ENCODE measurements at places on chromosomes 4 and X.

DNA sequence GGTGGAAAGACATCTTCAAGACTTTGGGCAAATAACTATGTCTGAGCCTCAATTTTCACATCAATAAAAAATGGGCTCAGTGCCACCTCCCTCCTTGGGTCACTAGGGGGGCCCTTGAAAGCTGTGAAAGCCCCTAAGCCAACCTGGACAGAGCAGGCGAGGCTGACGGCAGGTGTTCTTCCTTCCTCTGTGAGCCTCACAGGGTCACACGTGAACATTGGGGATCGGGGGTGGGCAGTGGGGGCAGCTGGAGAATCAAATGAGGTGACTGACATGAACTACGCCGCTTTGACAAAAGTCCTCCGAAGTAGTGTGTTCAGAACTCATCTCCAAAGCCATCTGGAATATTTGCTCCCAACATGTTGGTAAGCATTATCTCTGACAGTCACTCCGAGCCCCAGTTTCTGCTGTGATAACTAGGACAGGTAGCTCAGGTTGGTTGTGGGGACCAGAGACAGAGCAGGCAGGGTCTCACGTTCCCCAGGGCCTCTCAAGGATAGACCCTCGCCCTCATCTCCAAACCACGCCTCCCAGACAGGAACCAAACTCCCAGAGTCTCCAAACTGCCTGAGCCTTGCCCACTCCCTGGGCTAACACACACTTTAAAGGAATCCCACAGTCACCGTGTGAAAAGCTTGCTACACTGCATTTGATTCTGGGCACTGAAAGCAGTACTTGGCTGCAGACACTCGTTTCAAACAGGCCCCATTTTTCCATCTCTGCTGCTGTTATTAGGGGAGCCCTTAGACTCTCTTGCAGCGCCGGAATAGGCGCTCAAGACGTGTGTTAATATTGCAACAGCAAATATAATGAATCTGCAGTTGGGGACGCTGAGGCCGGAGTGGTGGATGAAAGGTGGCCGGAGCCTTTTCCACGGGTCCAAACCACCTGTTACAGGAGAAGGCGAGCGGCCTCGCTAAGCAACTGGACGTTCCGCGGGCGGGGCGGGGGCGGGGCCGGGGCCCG is 717 bp upstream of the WFS1 start:
- no peak for DNase-seq

GRCh38 chrX:51487960-51488267 is 8.5 kb downstream of the NUDT11 start:
- no peak for DNase-seq

DNA sequence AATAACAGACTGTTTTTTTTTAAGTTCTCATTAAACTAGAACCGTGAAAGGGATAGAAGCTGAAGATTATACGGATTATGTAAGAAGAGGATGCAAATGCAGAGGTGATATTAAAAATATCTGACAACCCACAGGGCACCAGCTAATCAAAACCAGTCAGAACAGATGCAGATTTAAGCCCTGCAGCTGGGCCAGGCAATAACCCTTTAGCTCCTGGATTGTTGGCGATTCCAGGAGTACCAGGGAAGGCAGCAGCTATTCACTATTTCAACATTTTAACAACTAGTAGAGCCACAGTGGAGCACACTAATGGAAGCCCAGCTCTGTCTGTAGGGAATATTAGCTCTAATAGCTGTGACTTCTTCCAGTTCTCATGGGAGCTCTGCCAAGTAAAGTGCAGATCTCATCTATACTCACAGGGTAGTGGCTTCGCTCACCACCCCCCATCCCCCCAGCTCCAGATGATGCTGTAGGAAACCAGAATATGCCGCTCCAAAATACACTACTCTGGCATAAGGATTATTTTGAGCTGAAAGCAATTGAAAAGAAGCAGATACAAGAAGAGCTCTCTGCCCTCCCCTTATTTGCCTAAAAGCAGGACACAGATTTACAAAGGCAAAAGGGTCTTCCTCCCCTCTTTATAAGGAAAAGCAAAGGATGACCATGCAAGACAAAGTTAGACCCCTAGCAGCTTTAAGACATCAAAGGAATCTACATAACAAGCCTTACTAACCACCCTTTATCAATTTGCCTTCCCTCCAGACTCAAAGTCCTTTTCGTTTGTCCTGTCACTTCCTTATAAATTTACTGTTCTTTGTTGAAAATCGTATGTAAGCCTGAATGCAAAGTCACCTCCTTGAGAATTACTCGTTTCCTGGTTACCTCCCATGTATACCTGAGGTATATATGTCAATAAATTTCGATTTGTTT is 13.7 kb downstream of the SCD5 start:
- DNase-seq: no peak

DNA sequence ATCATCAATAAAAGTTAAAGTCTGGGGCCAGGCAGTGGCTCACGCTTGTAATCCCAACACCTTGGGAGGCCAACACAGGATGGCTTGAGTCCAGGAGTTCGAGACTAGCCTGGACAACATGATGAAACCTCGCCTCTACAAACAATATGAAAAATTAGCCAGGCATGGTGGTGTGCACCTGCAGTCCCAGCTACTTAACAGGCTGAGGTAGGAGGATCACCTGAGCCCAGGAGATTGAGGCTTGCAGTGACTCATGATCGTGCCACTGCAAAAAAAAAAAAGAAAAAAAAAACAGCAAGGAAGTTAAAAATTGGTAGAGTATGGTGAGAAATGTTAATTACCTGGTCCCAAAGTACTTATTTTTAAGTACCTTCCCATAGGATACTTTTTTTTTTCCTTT is 27.5 kb downstream of the FBXW7 start:
- no peak for DNase-seq

DNA sequence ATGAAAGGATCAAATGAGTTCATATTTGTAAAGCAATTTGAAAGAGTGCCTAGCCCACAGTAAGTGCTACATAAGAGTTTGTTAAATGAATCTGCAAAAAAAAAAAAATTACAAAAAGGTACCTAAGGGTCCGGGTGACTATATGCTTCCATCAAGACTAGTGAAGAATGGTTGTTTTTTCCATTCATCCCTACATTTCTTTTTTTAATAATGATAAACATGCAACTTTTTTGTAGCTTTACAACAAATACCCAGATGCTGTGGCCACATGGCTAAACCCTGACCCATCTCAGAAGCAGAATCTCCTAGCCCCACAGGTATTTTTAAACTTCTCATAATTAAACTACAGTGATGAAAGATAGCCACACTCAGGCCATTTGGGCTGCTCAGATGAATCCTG is 4.3 kb downstream of the SPP1 start:
- no peak for DNase-seq

DNA sequence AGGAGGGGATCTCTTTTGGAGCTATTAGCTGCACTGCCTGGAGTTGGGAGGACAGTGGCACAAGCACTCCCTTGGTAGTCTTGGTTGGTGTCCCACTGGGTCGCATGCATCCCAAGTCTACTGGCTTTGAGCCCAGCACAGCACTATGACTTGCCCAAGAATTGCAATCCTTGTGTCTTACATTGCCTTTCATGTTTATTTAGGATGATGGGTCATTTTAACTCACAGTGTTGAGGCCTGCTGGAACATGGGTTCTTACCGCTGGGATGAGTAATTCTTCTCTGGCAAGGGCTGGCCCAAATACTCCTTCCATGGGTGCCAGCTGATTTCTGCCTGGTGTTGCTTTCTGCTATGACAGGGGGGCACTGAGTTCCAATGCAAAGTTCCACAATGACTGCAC is 185.5 kb downstream of the TEX13C start:
- no peak for DNase-seq
